ENCODE measurements at places on chromosomes 11 and 22. TPM values are rescaled to one million over a fixed set of nuclear protein-coding genes. Genes with fewer than 3 reads are reported as not detected.

DNA sequence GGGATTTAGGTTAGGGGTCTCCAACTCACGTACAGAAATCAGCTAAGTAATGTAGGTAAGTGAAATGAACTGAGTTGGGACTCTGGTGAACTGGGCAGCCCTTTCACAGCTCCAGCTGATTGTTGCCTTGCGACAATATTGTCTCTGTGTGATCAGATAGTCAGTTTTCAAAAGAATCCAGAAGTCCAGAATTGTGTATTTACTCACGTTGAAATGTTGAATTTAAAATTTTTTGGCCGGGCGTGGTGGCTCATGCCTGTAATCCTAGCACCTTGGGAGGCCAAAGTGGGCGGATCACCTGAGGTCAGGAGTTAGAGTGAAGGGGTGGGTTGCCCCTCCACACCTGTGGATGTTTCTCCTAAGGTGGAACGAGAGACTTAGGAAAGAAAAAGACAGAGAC, 18.8 kb upstream of the WDR74 start:
- no peak for DNase-seq

DNA sequence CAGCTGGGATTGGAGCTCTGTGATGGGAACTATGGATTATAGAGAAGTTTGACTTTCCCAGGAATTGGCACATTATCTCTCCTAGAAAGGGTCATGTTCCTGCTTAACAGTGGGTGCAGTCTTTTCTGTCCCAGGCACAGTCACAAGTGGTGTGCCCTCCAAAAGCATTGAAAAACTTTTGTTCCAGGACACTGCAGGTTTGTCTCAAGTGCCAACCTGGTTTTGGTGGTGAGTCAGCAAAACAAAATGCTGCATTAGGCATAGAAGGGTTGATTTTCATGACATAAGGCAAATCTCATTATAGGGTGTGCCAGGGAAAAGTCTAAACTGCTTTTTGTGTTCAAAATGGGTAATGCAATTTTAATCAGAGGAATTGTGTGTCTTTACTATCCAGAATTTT, 4.9 kb downstream of the HTATIP2 start:
- DNase-seq = no peak

DNA sequence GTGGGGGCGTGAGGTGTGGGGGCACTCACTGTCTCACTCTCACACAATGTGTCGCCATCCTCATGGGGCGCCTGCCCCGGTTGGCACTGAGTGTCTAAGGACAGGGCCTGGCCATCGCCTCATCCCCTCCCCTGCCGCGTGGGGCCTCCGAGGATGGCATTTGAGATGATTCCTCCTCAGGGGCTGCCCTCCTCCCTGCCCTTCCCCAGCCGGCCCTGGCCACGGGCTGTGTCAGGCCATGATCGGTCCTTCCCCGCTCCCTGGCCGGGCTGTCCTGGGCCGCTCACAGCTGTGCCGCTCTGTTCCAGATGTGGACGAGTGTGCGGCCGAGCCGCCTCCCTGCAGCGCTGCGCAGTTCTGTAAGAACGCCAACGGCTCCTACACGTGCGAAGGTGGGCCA, 4.5 kb downstream of the CRELD2 start:
- DNase-seq = no peak

AMOTL1 gene
- total RNA-seq = 8.4 TPM

- no peak for DNase-seq
Observed at GRCh38 chr11:443542-444199, 1.9 kb upstream of the ANO9 start.

DNA sequence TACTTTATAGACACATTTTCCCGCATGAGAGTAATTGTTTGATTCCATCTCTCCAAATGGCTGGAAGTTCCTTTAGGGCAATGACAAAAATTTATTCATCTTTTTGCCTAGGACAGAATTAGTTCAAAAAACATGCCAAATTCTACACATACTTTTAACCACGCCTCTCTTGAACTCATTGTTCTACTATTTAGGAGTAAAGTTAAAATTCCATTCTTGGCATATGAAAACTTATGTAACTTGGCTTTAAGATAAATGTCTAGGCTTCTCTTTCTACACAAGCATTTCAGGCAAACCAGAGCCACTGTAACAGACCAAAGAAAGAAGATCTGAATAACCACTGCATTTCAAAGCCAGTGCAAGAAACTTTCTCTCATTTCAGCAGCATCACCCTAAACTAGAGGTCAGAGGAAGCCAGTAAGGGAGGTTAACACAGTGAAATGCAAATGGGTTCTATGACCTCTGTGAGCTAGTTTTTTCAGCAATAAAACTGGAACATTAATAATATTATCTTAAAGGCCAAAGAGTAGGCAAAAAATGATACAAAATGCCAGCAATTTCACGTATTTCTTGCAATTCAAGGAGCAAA, 73.0 kb downstream of the RSF1 start:
- no peak for DNase-seq

DNA sequence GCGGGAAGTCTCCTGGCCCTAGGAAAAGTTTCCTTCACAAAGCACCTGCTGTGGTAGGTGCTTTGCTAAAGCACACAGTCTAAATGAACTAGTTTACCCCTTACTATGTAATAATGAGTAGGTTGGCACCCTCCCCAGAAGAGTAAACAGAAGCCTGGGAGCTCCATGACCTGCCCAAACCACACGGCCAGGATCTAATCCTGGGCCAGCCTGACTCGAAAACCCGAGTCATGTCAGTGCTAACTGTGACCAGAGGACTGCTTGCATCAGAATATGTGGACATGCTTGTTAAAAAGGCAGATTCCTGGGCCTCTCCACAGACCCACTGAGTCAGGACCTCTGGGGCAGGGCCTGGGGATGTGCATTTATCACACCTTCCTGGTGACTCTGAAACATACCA, 67.7 kb downstream of the PANX1 start:
- no peak for DNase-seq

PHOX2A gene
- not detected for total RNA-seq

INS gene
- total RNA-seq = not detected

GRCh38 chr22:35977136-35977535, 51.5 kb downstream of the RBFOX2 start:
- DNase-seq = no peak

DNA sequence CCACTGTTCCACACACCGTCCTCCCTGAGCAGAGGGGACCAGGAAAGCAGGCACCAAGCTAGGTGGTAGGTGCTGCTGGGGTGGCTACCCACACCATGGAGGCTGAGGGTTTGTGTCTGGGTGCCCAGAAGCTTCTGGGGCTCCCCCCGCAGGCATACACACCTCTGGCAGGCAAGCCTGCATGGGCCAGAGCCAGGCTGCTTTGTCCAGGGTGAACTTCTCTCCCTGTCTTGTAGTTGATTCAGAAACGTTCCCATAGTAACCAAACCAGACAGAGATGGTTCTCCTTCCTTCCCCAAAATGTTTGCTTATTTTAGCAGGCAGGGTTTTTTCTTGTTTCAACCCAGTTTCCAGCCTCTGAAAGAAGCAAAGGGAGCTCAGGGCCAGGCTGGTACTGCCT, 40.9 kb upstream of the SUSD2 start:
- no peak for DNase-seq

RIMBP3C gene
- total RNA-seq = 0.08 TPM

- no peak for DNase-seq
Observed at GRCh38 chr11:17974246-17974645, 38.6 kb downstream of the SERGEF start.

EIF3F gene
- total RNA-seq = 212 TPM

DNA sequence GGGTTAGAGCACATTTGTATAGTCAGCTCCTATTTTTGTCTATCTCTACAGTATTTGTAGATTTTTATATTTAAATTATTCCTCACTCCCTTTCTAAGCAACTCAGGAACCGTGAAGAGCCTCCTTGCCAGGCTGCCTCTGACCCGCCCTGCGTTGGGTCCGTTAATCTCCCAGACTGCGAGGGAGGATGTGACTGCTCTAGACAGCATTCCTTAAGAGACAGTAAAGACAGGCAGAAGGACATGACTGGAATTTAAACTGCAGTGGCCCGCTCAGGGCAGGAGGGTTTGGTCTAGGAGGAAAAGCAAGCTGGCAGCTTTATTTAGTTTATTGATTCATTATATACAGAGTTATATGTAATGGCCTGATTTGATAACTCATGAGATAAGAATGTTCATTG, 413.7 kb downstream of the TMEM135 start:
- DNase-seq = no peak
